NCI-H1694 (cell line): ENCODE measurements at places on chromosomes 1 and 21.

DNA sequence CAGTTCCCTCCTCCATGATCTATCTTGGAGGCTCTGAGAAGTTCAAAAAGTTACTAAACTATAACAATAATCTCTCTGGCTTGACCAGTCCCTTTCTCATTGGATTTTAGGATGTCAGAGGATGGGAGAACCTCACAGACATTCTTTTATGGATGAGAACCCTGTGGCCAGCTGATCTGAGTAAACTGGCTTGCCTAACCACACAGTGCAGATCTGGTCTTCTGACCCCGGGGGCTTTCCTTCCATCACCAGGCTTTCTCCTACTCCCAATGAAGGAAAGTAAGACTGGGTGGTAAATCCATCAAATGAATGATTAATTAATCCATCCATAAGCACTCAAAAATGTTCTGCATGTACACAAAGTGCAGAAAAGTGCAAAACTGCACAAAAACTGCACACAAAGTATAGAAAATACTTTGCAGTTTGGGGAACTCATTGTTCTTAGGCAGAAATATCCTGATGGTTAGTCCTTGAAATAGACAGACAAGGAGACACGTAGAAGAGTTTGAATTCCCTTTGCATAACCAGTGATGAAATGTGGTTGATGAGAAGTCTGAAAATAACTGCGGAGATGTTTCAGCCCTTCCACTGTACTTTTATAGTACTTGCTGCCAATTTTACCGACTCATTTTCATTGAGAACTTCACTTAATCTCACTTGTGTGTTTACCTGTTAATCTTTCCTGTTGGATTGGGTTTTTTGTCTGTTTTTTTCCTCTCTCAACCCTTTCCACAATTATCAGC is 2.5 kb upstream of the F3 start:
- DNase-seq = no peak

GRCh38 chr1:14142397-14143100 is 442.6 kb downstream of the PRDM2 start:
- no peak for DNase-seq

- peak; percentile 91 for DNase-seq
Observed at GRCh38 chr1:234611225-234611846, 1.4 kb upstream of the IRF2BP2 start.

DNA sequence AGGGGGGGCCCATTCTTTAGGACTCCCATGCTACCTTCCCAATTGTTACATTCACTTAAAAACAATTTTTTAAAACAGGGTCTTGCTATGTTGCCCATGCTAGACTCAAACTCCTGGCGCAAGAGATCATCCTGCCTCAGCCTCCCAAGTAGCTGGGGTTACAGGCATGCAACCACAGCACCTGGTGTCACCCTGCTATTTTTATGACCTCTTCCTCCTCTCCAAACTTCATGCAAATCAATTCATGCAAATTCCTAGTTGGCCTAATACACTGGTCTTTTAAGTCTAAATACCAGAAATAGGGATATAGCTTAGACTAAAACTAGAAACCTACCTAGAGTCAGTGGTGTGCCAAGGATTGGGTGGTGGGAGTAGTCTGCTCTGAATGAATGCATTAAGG is 30.1 kb downstream of the CDKN2C start:
- no peak for DNase-seq

GRCh38 chr1:205927676-205928075 is 15.6 kb downstream of the SLC26A9 start:
- no peak for DNase-seq

- no peak for DNase-seq
Observed at GRCh38 chr21:44907966-44908895, 12.5 kb downstream of the ITGB2 start.

DNA sequence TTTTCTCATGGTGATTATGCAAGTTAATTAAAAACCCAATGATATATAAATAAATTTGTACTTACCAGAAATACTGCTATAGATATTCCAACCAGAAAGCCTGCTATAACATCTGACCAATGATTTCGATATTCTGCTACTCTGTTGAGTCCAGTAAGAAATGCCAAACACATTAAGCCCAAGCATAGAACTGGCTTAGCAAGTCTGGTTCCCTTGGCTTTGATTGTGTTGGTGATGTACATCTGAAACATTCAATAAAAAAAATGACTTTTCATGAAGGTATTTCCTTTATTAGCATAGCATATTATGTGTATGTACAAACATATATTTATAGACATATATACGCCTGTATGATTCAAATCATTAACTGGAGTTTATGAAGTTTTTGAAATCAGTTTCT is 82.8 kb downstream of the PLPPR5 start:
- no peak for DNase-seq

DNA sequence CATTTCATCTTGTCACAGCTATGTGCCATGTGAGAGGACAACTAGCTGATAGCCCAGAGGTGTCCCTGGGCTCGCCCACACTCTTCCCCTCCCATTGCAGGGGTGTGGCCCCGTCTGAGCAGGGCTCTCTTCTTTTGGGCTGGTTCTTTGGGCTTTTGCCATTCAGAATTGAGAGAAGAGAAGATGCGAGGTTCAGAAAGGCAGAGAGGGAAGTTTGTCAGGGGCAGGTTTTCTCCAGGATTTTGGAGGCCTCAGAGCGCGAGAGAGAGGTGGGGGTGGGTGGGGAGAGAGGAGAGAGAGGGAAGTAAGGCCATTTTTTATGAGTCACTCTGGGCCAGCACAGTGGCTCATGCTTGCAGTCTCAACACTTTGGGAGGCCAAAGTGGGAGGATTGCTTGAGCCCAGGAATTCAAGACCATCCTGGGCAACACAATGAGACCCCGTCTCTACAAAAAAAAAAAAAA is 5.2 kb downstream of the IFI6 start:
- no peak for DNase-seq

- no peak for DNase-seq
Observed at GRCh38 chr1:231383159-231383860, 38.8 kb downstream of the EGLN1 start.

- DNase-seq = no peak
Observed at GRCh38 chr1:232704694-232705680, 75.1 kb upstream of the SIPA1L2 start.

- DNase-seq = no peak
Observed at GRCh38 chr21:44722731-44723130, 11.4 kb upstream of the TSPEAR start.

- DNase-seq = no peak
Observed at GRCh38 chr1:167922611-167923074, 8.7 kb upstream of the ADCY10 start.

DNA sequence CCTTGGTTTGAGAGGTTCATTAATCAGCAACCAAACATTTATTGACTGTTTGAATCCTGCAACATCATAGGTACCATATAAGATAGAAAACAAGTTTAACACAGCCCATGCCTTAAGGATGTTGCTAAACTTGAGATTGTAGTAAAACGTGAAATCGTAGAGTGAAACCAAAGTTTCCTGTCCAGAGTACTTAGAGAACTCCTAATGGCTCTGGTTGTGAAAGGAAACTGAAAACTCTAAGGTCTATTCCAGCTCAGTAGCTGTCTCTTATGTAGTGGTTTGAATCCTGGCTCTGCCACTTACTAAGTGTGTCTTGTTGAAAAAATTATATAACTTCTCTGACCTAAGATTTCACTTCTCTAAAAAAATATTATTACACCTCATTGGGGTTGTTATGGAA is 310.9 kb downstream of the NTNG1 start:
- DNase-seq = no peak

DNA sequence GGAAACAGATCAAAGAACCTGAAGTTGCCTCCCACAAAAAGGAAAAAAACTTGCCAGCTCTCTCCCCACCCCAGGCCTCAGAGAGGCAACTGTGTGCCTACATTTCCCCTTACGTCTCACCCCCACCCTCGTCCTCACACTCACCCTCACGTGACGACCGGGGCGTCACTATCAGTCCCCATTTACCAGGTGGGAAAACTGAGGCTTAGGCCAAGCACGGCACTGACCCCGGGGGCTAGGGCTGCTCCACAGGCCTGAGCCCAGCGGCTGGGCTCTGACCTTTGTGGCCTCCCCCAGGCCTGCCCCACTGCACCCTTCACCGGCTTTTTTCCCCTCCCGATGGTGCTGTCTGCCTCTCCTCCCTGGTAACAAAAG is 51.5 kb upstream of the RUNX3 start:
- DNase-seq = no peak

DNA sequence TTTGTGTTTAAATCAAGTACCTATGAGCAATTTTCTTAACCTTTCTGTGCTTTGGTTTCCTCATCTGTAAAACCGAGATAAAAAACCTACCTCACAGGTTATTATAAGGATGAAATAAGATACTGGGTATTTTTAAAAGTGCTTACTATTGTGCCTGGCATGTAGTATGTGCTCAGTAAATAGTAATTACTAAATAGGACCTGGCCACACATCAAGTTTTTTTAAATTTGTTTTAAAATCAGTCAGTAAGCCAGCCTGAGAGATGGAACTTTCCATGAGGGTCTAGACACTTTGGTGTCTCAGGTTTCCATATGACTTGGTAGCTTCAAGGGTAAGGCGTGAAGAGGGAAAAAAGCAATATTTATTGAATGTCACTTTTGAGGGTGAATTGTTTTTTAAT is 7.0 kb upstream of the ATF3 start:
- DNase-seq = no peak

- DNase-seq = no peak
Observed at GRCh38 chr1:182771187-182771984, 18.2 kb upstream of the NPL start.

DNA sequence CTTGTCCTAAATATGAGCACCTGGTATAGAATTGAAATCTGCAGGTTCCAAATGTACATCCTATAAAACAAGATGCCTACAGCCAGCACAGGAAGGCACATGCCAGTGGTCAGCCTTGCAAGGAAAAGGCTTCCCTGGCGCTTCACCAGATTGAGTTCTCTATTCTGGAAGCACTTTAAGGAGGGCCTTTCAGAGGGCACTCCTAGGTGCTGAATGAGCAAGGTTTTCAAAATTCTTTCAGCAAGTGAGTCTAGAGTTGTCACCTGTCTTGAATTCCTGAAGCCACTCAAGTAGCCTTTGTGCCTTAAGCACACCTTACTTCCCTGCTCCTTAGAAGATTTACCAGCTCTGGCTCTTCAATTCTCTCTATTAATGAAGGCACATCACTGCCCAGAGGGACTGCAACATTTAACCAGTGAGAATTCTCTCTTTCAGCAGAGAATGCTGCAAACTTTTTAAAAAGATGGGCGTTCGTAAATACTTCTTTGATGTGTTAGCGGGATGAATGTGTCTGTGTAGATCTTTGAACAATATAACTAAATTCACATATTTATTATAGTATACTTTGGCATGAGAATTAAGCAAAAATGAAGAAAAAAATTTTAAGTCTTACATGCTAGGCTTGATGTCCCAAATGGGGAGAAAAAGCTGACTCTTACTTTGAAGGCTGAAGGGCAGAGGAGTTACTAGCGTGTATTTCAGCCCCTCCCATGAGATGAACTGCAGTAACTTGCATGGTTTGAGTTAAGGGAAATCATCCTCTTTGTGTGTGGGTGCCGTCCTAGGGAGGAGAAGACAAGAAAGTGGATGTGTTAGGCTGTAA is 162.0 kb downstream of the NTPCR start:
- DNase-seq = no peak

DNA sequence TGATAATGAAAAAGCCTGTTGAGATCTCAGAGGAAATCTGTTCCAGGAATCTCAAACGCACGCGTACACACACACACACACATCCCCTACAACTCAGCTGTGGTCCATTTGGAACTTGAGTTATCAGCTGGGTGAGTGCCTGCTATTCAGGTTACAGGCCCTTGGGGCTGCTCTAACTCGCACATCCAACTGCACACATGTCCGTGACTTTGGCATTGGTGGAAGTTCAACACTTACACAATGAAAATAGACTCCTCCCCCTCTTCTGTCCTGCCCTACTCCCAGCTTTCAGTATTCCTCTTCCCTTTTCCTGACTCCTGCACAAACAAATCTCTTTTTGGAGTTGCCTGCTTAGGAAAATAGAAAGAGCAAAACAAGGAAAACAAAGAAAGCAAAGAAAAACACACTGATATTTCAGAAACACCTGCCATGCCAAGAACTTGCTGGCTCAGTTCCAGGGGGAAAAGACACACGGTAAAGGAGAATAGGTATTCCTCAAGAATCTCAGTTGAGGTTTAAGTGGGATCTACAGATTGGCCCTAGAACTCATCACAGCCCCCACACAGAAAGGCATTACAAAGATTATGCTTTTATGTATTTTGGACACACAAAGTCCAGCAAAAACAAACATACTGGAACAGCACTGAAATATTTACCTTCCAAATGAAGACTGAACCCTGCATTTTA is 140.9 kb downstream of the TGFBR3 start:
- no peak for DNase-seq

GRCh38 chr1:66526036-66526435 is 7.9 kb upstream of the SGIP1 start:
- DNase-seq = no peak

DNA sequence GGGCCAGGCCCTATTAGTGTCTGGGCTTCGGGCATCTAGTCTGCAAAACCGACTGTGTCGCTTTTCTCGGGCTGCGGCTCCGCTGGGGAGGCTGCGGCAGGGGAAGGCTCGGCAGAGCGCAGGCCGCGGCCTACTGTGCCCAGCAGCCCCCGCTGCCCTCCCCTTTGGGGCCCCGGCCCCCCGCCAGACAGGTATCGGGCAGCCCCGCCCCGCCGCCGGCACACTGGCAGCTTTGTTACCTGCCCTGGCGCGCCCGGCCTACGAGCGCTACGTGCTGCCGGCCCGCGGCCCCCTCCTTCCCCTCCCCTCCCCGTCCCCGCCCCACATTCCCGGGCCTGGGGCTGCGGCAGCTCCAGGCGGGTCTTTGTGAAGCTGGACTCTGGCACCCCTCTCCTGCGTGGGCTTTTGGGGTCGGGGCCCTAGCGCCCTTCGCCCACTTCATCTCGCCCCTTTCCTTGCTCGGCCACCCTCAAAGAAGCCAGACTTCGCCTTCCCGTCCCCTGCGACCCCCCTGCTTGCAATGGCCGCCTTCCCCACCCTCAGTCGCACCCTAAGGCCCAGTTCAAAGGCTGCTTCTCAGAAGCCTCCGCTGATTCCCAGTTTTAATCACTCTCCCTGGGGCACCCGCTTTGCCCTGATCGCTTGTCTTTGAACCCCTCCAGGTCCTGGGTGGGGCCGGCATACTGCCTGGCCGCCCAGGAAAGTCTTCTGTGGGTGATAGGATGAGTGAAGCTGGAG is 48.9 kb upstream of the SLC2A1 start:
- no peak for DNase-seq

GRCh38 chr21:31987696-31988095 is 114.9 kb downstream of the HUNK start:
- DNase-seq = no peak

- DNase-seq = no peak
Observed at GRCh38 chr1:97610748-97611147, 310.1 kb downstream of the DPYD start.

DNA sequence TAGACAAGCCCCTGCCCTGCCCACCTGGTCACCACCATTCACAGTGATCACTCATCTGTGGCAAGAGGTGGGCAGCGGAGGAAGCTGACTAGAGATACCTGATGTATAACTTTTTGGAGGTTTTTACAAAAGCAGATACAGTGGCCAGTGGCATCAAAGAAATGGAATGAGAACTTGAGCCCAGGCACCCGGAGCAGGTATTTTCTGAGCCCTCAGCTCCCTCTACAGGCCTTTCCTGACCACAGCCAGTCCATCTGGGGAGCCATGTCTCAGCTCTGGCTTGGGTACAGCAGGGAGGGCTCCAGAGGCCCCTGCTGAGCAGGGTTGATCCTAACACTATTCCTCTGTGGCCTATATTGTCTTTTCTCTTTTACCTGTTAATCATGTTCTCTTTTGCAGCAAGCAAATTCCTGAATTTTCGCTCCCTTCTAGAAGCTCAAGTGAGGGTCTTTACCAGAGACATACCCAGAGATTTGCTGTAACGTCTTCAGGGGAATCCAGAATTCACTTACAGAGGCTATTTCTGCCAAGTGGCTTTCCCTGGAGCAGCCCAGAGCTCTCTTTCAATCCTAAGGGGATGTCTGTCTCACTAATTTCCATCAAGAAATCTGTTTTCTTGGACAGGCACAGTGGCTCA is 27.3 kb downstream of the GPR157 start:
- DNase-seq = peak; percentile 43
